Urinary bladder (tissue), 4 donors: ENCODE measurements at places on chromosomes 7 and 10. TPM values are rescaled to one million over a fixed set of nuclear protein-coding genes. Genes with fewer than 3 reads are reported as not detected.

The PNLIPRP3 gene
- not detected for total RNA-seq

The NEUROG3 gene
- not detected for total RNA-seq

The RARRES2 gene
- total RNA-seq = 86.2 TPM

The RABGEF1 gene
- 30.1 TPM for total RNA-seq

The GFRA1 gene
- 60.9 TPM for total RNA-seq

- no peak for DNase-seq
These were observed 70.7 kb upstream of the ADO start for GRCh38 chr10:62733654-62734293.

DNA sequence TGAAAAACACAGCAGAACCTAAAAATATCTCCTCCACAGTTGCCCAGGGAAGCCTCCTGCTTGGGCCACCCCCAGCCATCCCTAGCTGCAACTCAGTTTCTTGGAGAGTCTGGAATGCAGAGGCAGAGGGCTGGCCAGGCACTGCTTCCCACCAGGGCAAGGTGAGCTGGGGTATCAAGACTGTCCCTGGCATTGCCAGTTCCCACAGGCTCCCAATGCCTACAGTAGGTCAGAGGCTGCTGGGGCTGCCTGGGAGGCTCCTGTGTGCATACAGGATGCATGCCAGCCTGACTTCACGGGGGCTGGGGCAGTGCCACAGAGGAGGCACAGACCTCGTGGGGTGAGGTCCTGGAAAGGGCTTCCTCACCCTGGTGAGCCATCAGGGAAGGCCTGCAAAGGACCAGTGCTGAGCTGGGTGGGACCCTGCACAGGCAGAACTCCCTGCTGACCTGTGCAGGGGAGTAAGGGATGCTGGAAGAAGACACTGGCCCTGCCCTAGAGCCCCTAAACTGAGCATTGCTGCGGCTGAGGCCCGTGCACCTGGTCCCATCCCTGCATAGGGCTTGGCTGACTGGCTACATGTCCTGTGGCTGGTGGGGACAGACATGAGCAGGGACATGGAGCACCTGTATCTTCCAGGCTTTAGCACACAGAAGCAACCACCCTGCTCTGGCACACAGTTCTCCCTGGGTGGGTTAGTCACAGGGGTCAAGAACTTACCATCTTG is 121.9 kb upstream of the RET start:
- DNase-seq = no peak

GRCh38 chr10:29916669-29917068 is 142.7 kb downstream of the JCAD start:
- DNase-seq = no peak

GRCh38 chr7:91198371-91198770 is 65.9 kb upstream of the FZD1 start:
- DNase-seq = no peak

DNA sequence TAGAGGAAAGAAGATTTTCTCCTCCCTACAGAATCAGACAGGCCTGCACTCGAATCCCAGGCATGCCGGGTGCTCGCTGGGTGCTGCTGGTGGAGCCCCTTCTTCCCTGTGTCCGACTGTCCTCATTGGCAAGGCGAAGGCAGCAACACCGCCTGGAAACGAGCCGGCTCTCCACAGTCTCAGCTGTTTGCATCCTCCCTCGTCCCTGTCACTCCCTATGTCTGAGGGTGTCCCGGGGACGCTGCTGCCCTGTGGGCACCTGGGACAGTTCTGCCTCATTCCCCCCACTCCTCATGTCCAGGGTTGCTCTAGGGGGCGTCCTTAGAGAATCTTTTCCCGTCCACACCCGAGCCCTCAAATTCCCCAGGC is 31.6 kb upstream of the TMEM72 start:
- DNase-seq = no peak

DNA sequence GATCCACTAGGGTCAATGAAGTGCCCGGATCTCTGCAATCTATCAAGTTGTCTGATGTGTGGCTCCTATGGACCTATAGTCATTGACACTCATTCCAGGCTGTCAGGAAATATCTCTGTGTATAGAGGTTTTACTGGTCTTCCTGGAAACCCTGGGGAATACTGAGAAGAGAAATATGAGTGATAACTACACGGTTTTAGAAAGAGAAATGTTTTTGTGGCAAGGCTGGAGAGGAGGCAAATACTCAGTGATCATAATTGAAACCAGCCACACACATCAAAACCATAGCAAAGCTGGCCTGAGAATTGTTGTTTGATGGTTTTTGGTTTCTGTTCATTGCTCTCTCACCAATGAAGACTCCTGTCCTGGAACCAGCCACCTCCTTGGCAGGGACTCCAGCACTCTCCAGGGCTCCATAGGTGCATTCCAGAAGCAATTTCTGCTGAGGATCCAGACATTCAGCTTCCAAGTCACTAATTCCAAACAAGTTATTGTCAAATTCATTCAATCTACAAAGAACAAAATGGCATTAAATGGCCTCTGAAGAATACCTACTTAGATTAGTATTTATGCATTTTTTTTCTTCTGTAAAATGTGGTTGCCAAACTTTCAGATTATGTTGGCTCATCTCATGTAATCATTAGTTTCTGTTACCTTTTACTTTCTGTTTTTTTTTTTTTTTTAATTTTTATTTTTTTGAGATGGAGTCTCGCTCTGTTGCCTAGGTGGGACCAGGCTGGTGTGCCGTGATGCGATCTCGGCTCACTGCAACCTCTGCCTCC is 108.6 kb upstream of the ABI1 start:
- no peak for DNase-seq

DNA sequence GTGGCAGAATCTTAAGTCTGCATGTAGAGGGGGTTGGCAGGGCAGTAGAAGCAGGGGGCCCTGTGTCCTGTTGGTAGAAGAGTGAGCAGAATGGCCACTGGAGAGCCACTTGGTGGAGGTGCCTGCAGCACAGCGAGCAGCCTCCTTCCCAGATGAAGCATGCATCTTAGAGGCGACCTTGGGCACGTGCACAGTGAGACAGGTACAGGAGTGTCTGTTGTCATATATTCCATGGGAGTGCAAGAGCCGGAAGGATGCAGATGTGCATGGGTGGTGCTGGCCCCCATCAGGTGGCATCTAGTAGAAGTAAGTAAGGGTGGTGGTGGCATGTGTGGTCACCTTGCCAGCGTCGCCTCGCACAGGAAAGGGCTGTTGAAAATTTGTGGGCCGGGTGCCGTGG is 53.9 kb downstream of the CUX1 start:
- DNase-seq = no peak

- DNase-seq = no peak
These were observed 319.2 kb downstream of the ADARB2 start for GRCh38 chr10:1418031-1418550.

- DNase-seq = no peak
These were observed 210.1 kb upstream of the STK17A start for GRCh38 chr7:43372676-43373355.

- no peak for DNase-seq
These were observed 6.5 kb downstream of the STAMBPL1 start for GRCh38 chr10:88886557-88886956.

DNA sequence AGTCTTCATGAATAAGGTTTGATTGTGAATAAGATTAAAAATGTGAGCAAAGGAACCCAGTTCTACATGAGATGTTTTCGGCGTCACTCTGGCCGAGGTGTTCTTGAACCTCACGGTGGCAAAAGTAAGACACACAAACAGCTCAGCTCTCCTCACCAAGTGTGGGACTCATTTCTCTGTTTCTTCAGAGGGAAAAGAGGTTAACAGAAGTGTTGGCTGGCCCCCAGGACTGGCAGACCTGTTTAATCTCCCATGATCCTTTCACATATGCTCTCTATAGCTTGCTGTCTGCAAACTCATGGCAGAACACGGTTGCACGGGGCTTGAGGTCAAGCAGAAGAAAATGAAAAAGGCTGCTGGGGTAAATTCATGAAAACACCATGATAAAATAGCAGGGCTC is 394.4 kb downstream of the CALN1 start:
- DNase-seq = no peak
